ENCODE measurements at places on chromosomes 1 and 21.

DNA sequence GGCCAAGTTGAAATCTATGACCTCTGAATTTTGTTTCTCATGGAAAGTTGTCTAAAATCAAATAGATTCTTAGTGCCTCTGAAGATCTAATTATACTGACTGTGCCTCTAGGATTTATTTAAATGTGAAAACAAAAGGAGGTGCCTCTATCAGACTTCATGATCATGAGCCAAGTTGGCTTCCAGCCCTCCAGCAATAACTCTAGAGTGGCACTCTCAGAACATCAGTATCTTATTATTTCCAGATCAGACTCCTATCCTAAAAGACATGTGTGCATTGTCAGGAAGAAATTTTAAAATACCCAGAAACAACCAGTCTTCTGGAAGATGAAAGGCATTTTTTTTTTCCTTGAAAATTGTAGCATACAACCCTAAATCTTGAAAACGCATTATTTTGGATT, 368.0 kb downstream of the PDE4B start:
- DNase-seq: no peak

- DNase-seq: no peak
These were observed 2.2 kb upstream of the PDZK1IP1 start for GRCh38 chr1:47191940-47192457.

DNA sequence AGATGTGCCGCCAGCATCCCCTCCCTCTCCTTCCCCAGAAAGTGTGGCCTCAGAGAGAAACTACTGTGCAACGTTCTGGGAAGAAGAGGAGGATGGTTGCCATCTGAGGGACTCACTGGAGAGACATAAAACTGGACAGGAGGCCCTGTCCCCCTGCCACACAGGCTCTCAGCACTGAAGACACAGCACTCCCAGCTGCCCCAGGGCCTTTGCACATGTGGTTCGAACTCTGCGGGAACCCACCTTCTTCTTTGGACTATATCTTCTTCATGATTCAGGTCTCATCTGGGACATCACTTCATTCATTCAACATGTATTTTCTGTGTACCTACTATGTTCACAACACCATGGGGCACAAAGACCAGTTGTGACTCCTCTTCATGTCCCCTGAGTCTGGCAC, 17.4 kb downstream of the IGSF21 start:
- no peak for DNase-seq

GRCh38 chr1:115463347-115463746, 125.3 kb upstream of the NGF start:
- no peak for DNase-seq

DNA sequence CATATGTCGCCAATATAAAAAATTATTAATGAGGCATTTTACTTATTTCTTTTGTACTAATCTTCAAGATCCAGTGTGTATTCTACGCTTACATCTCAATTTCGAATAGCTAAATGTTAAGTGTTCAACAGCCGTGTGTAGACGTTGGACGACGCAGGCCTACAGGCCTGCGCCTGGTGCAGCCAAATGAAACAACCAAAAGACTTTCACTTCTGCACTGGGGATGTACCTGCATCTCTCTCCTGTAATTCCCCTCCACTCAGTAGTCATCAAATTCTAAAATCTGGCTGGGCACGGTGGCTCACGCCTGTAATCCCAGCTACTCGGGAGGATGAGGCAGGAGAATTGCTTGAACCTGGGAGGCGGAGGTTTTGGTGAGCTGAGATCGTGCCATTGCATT, 76.8 kb upstream of the HNRNPU start:
- no peak for DNase-seq

- no peak for DNase-seq
These were observed 9.6 kb downstream of the ZNF648 start for GRCh38 chr1:182051938-182052337.

- DNase-seq: no peak
These were observed 4.3 kb upstream of the MIIP start for GRCh38 chr1:12015001-12015491.

DNA sequence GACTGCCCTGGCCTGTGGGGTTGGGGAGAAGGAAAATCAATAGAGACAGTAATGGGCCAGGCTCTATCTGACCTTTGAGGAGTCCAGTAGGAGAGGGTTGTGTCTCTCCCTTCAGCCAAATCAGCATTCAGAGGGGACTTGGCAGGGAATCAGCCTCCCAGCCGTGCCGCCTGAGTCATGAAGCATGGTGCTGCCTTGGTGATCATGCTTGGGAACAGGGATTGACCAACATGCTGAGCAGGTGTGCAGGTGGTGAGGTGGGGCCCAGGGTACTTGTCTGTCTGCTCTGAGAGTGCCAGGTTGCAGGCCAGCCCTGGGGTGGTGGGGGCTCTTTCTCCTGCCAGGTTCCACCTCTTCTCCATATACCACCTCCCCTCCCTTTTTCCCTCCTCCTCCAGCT, 58.9 kb upstream of the TLR5 start:
- no peak for DNase-seq

GRCh38 chr1:72202761-72203160, 79.6 kb downstream of the NEGR1 start:
- no peak for DNase-seq

GRCh38 chr21:15793550-15794235, 63.9 kb downstream of the USP25 start:
- DNase-seq: no peak

GRCh38 chr1:154431586-154432373, 26.6 kb downstream of the IL6R start:
- DNase-seq: peak; percentile 43

GRCh38 chr1:174230399-174230798, 71.1 kb downstream of the RABGAP1L start:
- no peak for DNase-seq

- DNase-seq: no peak
These were observed 85.4 kb upstream of the TIAM1 start for GRCh38 chr21:31429506-31429905.

- no peak for DNase-seq
These were observed 17.0 kb downstream of the SRRM1 start for GRCh38 chr1:24659993-24660665.

GRCh38 chr1:26321315-26322041, 3.7 kb downstream of the CD52 start:
- DNase-seq: peak; percentile 94

DNA sequence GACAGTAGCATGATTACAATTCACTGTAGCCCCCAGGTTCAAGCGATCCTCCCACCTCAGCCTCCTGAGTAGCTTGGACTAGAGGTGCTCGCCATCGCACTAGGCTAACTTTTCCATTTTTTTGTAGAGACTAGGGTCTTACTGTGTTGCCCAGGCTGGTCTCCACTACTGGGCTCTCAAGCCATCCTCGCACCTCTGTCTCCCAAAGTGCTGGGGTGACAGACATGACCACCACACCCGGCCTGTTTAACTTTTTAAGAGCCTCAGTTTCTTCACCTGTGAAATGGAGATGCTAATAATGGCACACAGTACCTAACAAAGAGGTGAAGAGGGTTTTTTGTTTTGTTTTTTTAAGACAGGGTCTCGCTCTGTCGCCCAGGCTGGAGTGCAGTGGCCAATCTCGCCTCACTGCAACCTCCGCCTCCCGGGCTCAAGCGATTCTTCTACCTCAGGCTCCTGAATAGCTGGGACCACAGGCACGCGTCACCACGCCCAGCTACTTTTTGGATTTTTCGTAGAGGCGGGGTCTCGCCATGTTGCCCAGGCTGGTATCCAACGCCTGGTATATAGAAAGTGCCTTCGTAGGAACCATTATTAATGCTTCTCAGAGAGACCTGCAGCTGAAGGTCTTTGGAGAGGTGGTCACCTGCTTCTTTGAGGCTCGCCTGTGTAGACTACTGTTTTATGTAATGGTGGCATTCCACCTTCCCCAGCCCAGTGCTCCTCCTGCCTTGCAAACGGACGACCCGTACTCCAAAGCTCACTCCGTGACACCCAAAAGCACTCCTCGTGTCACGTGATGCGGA, 567 bp downstream of the PMVK start:
- no peak for DNase-seq

DNA sequence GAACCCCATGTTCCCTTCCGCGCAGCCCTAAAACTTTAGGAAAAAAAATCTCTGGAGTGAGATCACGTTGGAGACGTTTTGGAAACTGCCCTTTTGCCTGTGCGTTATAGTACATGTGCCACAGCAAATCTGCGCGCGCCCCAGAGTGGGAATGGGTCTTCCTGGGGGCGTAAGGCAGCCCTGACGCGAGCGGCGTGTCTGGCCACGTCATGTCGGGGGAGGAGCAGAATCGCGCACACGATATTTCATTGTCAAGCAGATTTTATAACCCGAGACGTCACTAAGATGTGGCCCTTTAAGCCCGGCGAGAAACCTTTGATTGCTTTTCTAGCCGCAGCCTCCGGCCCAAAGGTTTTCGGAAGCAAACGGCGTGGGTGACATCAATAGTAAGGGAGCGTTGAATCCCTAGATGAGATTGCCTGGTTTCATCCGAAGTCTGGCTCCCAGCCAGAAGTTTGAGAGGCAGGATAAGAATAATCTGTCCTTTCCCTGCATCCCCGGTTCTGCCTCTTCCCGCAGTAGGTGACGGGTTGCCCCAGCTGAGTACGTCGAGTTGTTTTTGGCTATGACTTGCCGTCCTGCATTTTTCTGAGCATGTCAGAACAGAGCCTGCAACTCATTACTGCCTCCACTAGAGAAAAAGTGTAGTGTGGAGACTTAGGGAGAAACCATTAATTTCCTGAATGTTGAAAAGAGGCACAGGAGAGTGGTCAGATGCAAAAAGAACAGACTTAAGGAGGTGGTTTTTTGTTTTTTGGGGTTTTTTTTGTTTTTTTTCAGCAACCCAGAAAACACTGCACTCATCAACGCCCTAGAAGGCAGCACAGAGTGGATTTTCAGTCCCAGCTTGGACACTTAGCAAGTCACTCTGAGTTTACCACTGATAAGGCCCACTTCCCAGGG, 817 bp upstream of the PMVK start:
- DNase-seq: peak; percentile 95

GRCh38 chr1:66282343-66282852, 251.6 kb upstream of the SGIP1 start:
- peak; percentile 83 for DNase-seq

GRCh38 chr1:6911974-6912373, 126.7 kb downstream of the CAMTA1 start:
- DNase-seq: no peak

DNA sequence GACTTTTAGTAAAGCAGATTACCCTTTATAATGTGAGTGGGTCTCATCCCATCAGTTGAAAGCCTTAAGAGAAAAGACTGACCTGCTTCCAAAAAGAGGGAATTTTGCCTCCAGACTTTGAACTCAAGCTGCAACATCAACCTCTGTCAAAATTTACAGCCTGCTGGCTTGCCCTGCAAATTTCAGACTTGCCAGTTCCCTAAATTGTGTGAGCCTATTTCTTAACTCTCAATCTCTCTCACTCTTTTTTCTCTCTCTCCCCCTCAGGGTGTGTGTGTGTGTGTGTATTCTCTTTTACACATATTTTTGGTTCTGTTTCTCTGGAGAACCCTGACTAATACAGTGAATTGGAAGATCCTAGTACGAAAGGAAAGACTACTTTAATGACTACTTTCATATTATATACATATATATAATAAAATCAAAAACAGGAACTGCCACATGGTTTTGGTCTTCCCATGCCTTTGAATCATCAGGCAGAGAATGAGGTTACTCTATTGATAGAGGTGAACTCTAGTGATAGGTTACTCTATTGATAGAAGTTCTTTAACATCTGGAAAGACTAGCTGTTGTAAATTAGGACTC, 6.4 kb downstream of the OR2C3 start:
- no peak for DNase-seq

DNA sequence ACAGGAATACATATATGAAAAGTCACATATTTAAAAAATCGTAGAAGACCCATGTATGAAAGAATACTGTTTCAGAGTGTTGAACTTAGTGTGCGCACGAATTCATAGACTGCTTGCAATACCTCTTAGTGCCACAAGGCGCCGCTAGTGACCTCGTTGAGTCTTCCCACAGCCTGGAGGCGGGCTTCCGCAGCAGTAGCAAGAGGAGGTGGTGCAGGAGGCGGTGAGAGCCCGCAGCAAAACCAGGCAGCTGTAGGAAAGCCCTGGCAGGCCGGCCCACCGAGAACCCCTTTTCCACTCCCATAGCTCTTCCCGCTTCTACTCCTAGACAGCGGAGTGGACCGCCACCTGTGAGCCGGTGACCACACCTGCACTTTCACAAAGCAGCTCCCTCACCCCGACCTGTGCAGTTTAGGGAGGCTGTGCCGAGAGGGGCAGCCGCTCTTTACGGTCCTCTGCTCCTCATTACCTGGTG, 23.5 kb downstream of the MTARC1 start:
- peak; percentile 74 for DNase-seq

- DNase-seq: no peak
These were observed 30.4 kb downstream of the SLC30A10 start for GRCh38 chr1:219897914-219898313.

- DNase-seq: no peak
These were observed 79.4 kb downstream of the ITPKB start for GRCh38 chr1:226659641-226660040.

GRCh38 chr1:198259333-198260074, 102.7 kb downstream of the NEK7 start:
- no peak for DNase-seq

GRCh38 chr1:192713921-192714320, 78.0 kb downstream of the RGS13 start:
- DNase-seq: no peak

- no peak for DNase-seq
These were observed 1.9 kb upstream of the YRDC start for GRCh38 chr1:37809942-37810341.

GRCh38 chr1:200710166-200710565, 28.5 kb upstream of the CAMSAP2 start:
- no peak for DNase-seq
